ENCODE measurements at places on chromosomes 5 and 9.

- DNase-seq: no peak
Measured at GRCh38 chr5:6069496-6070185, 308.7 kb downstream of the MED10 start.

DNA sequence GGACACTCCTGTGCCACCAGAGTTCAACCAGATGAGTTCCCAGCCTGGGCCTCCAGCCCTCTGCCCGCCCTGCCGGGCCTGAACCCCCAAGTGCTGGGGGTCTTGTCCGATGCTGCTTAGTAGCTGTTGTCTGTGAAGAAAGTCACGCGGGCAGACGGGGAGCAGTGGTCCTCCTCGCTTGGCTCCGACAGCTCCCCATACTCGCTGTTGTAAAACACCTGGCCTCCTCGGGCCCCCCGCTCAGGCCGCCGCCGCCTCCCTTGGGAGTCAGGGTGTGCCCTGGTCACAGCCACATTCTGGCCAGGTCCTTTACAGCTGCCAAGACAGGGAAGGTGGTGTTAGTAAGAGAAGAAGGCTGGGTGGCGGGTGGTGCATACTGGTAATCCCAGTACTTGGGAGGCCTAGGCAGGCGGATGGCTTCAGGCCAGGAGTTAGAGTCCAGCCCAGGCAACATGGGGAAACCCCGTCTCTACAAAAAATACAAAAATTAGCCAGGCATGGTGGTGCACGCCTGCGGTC lies 11.8 kb upstream of the SCGB3A1 start:
- DNase-seq: no peak

DNA sequence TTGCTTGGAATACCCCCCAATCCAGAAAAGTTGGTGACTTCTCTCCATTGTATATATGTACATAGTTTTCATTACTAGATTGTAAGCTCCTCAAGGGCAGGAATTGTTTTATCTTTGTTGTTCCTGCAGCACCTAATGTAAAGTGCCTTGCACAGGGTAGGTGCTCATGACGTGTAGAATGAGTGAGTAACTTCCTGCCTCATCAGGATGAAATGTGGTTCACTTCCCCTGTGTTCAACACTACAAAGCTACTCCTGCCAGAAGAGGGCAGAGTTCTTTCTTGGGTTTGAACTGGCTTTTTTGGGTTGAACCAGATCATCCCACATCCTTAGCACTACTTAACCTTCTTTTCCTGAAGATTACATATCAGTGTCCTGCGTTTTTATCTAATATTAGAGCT lies 23.9 kb downstream of the GTF3C4 start:
- DNase-seq: no peak

- DNase-seq: peak; percentile 94
Measured at GRCh38 chr5:82396871-82397514, 118.8 kb upstream of the RPS23 start.

- no peak for DNase-seq
Measured at GRCh38 chr9:28206280-28206679, 633.0 kb upstream of the C9orf72 start.

- DNase-seq: peak; percentile 42
Measured at GRCh38 chr5:16539169-16539666, 73.6 kb upstream of the ZNF622 start.

DNA sequence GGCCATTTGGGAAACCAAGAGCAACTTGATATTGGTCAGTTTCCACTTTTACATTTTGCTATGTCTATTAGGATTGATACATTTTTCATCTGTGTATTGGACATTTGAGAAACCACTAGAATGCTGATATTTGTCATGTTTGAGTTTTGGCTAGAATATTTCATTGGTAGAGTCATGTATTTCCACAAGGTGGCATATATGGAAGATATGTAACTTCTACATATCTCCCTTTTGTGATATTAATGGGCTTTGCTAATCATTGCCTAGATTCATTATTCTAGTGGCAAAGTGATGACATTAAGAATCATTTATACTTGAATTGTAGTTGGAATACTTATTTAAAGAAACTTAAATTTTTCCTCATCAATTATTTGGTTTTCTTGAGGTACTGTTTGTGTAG lies 692.9 kb upstream of the EDIL3 start:
- no peak for DNase-seq

- DNase-seq: peak; percentile 1
Measured at GRCh38 chr5:75169516-75169915, 67.2 kb downstream of the ANKRD31 start.

DNA sequence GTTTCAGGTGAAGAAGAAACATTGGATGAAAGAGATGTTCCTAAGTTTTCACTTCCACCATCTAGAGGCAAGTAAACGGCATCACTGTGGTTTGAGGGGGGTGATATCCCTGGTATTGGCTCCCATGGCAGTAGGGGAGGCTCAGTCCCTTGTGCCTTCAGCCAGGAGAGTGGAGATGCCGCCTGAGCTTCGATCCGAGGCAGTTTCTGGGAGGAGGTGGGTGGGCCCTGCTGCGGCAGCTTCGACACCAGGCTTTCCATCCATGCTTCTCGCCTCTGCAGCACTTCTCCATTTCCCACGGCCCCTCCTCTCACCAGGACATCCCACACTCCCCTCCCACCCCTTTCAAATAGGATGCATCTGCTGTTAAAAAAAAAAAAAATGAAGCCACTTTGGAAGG lies 258.3 kb downstream of the GADD45G start:
- DNase-seq: no peak

DNA sequence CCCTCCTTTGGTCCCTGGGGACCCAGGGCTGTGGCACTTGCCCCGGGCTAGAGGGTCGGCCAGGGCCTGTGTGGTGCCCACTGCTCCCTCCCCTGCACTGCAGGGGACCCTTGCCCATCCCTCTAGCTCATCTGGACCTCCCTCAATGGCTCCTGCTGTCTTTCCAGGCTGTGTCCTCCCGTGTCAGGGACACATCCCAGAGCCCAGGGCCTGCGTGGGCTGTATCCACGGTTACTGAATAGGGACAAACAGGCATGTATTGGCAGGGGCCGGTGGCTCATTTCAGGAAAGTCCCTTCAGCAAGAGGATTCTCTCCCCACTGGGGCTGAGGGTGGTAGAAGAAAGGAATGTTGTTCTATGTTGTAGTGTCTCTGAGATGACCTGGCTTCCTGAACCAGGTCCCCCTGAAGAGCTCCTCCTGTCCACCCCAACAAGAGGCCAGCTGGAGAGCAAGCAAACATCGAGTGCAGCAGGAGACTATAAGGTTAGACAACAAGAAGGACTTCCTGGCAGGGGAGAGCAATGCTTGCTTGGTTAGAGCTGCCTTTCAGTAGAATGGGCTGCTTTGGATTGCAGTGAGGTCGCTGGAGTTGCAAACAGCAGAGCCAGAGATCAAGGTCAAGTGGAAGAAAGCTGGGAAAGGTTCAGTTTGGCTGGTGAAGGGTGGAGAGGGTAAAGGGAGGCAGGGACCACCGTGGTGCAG lies 1.0 kb upstream of the CRB2 start:
- no peak for DNase-seq
